ENCODE measurements at places on chromosomes 2 and 18.

DNA sequence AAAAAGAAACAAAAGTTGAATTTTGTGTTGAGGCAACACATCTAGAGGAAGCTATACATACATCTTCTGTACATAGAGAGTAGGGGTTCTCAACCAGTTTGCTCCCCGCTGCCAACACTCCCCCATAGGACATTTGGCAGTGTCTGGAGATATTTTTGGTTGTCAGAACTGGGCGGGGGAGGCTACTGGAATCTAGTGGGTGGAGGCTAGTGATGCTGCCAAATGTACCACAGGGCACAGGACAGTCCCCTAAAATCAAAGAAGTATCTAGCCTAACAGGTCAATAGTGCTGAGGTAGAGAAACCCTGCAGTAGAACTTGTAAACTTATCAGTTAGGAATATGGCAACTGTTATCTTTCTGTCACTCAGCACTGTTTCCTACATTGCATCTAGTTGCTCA lies 21.3 kb downstream of the ADAM23 start:
- no peak for DNase-seq

DNA sequence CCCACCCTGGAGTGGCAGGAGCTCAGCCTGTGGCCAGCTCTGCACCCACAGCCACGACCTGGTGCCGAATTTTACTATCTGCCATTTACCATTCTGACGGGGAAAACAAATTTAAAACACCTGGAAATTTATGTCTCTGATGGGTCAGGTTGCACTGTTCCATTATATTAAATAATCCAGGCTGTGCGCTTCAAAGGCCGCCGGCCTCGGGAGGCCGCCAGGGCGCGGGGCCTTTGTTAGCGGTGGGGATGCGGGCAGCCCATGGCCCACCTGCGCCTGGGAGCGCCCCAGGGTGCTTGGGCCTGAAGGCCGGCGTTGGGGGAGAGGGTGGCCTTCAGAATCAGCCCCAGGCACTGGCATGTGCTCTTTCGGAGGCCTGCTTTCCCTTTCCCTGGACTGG lies 276.9 kb downstream of the SRBD1 start:
- no peak for DNase-seq

DNA sequence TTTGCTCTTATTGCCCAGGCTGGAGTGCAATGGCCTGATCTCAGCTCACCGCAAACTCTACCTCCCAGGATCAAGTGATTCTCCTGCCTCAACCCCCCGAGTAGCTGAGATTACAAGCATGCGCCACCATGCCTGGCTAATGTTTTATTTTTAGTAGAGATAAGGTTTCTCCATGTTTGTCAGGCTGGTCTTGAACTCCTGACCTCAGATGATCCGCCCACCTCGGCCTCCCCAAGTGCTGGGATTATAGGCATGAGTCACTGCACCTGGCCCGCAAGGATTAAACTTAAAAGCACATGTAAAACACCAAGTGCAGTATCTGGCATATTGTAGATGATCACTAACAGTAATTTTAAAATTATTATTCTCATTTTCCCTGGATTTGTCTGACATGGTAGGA lies 72.9 kb downstream of the C1QL2 start:
- no peak for DNase-seq

DNA sequence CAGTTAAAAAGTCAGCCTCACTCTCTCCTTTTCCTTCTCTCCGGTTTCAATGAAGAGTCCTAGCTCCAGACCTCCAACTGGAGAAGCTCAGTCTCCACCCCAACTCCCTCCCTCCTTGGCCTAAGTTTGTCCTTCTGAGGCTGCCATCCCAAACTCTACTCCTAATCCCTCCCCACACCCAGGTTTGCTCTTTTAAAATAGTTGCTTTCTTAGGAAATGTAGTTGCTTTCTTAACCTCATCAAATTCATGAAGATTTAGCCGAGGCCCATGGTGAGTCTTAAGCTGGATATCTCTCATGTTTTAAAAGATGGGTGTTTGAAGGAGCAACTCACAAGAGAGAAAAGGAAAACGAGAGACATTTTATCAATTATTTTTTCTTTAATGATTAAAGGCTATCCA lies 937 bp upstream of the LANCL1 start:
- peak; percentile 76 for DNase-seq

GRCh38 chr2:240780023-240780700 lies 39.9 kb downstream of the KIF1A start:
- DNase-seq = no peak

GRCh38 chr18:24514439-24514838 lies 54.0 kb downstream of the HRH4 start:
- DNase-seq = no peak

GRCh38 chr18:77166523-77166922 lies 33.9 kb upstream of the MBP start:
- DNase-seq = no peak

DNA sequence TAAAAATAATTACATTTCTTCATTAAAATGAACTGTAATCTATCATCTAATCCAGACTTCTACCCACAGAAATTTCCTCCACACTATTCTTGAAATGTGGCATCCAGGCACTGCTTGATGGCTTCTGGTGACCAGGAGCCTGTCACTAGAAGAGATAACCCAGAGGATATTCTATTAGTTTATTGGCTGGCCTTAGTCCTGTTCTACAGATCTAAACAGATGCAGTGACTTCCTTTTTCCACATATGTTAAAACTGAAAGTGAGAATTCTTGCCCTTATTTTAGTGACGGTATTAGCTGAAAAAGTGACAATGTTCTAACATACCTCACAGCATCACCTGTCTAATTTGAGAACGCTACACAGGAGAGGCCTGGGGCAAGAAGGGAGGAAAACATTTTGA lies 775.4 kb downstream of the TSN start:
- DNase-seq = no peak

GRCh38 chr2:128362176-128362888 lies 43.7 kb upstream of the HS6ST1 start:
- DNase-seq = no peak

GRCh38 chr2:236940916-236941520 lies 144.7 kb upstream of the COPS8 start:
- DNase-seq = no peak

DNA sequence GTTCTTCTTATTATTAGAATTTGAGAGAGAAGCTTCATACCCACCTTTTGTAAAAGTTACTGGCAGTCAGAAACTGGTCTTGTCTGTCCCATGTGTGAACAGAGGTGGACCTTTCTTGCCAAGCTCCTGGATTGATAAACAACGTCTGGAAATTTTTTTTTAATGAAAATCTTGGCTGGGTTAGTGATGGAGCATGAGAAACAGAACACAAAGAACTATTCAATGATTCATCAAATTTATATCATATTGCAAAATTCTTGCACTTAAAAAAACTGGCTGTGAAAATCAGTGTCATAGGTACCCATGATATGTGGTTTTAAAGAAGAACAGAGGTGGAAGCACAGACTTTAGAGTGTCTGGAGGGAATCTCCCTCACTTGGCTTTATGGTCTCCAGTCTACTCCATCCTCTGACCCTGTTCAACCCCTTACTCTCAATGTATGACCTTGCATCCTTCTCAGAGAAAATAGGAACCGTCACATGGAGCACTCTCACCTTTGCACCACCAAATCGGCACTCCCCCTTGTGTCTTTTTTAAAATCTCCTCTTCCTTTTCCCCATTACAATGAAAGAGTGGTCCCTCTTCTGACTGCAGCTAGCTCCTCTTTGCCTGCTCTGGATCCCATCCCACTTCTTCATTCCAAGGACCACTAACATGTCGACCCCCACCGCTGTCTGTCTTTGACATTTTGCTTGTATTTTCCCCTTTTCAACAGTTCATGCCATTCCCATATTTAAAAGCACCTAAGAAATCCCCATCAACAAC lies 58.2 kb downstream of the COPS8 start:
- peak; percentile 60 for DNase-seq

DNA sequence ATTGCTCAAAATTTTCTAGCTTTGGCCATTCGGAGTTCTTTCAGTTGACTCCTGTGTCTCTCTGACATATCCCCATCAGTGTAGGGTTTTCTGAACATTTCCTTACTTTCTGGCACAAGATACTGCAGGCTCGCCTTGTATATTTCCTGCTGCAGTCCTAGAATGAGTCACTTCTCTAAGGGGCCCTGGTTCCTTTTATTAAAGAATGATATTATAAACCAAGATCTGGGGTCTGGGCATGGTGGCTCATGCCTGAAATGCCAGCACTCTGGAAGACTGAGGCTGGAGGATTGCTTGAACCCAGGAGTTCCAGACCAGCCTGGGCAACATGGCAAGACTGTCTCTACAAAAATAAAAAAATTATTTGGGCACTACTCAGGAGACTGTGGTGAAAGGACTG lies 3.0 kb upstream of the RPL37A start:
- no peak for DNase-seq

- DNase-seq = no peak
These were observed 268.0 kb downstream of the CYP26B1 start for GRCh38 chr2:71879509-71880184.

- no peak for DNase-seq
These were observed 117.3 kb downstream of the LDLRAD4 start for GRCh38 chr18:13335903-13336302.

DNA sequence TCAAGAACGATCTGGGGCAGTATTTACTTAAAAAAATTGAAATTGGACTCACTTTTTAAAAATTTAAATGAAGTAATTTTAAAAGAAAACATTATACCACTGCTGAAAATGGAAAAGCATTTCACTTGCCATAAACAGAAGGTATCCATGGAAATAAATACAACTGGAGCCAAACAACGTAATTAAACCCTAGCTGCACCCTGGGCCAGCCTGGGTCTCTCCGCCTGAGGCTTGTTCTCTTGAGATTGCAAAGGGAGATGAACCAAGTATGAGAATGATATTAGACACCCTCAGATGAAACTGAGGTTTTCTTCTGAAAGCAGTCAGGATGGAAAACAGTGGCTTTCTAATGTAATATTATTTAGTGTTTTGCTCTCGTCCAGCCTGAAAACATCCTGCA lies 264.4 kb downstream of the KCNE4 start:
- DNase-seq = no peak

- DNase-seq = peak; percentile 86
These were observed 99.5 kb upstream of the RNF152 start for GRCh38 chr18:61992285-61992684.

- no peak for DNase-seq
These were observed 1467.9 kb upstream of the ZEB2 start for GRCh38 chr2:145987793-145988192.

GRCh38 chr2:222468346-222468745 lies 44.0 kb downstream of the SGPP2 start:
- no peak for DNase-seq

DNA sequence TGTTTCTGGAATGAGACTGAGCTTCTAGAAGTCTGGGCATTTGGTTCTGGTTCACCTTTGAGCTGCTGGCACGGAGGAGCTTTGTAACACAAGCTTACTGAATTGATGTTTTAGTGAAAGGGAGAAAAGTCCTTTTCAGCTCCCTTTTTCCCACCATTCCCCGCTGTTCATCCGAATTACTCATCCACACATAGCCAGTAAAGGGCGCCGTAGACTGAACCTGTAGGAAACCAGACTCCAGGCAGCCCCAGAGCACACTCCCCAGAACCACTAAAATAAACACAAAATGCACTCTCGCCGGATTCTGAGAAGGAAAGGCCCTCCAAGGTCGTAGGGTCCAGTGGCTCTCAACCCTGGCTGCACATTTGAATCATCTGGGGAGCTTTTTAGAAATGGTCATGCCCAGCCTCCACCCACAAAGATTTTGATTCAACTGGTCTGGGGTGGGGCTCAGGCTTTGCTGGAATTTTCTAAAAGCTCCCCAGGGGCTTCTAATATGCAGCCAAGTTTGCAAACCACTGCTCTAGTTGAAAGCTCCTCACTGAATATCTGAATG lies 29.6 kb downstream of the TCF7L1 start:
- DNase-seq = no peak

DNA sequence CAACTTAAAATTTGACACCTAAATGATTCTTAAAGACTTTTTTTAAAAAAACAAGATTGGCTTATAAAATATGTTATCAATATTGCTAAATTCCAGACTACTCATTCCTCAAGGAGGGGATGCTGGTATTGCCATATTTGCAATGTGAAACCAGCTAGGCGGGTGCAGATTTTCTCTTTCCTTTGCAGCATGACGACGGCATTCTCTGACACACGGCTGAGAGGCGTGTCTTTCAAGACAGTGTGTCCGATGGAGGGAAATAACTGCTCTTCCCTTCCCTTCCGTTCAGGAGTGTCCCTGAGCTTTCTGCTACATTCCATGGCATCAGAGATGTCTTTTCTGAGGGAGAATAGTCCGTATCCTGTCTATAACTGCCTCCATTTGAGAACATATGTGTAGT lies 38.2 kb upstream of the CNGA3 start:
- DNase-seq = peak; percentile 51

GRCh38 chr2:35708411-35708923 lies 647.1 kb upstream of the CRIM1 start:
- no peak for DNase-seq

DNA sequence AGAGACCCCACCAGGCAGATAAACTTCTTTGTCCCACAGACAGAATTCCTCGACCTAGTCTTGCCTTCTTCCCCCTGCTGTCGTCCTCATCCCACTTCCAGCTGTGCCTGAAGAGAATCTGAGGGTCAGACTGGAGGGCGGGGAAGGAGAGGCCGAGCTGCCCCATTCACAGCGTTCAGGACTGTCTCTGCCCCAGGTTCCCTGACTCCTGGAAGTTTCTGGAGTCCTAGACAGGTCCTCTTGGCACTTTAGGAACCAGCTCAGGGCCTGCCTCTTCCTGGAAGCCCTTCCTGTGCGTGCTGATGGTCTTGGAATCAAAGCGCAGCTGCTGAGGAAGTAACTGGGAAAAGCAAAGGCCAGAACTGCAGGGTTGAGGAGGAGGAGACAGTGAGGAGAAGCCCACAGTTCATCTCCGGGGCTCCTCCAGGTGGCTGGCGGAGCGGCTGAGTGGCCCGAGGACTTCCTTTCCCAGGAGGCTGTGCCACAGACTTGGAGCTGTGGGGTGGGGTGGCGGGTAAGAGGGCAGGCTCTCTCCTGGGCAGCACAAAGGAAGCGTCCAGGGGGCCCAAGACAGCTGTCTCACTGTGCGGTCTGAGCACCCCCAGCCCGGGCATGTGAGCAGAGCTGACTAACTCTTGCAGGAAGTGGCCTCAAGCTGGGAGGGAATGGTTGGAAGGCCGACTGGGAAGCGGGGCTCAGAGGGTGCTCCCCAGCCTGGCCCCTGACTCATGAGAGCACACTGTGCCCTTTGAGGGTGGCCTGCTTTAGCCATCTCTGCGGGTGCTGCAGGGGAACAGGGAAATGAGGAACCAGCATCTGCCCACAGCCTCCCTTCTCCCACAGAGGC lies 39.5 kb downstream of the SDC1 start:
- DNase-seq = no peak

GRCh38 chr18:79554321-79554720 lies 125.3 kb upstream of the CTDP1 start:
- no peak for DNase-seq

- no peak for DNase-seq
These were observed 172.2 kb upstream of the MYO3B start for GRCh38 chr2:170005702-170006101.

GRCh38 chr18:74949611-74950010 lies 259.3 kb downstream of the PTGR3 start:
- DNase-seq = no peak

All from foreskin fibroblast (primary cell).